HTR-8/SVneo (cell line): ENCODE measurements at places on chromosomes 3 and 15.

- DNase-seq: peak; percentile 24
Measured at GRCh38 chr3:198028718-198029117, 68.7 kb downstream of the LMLN start.

DNA sequence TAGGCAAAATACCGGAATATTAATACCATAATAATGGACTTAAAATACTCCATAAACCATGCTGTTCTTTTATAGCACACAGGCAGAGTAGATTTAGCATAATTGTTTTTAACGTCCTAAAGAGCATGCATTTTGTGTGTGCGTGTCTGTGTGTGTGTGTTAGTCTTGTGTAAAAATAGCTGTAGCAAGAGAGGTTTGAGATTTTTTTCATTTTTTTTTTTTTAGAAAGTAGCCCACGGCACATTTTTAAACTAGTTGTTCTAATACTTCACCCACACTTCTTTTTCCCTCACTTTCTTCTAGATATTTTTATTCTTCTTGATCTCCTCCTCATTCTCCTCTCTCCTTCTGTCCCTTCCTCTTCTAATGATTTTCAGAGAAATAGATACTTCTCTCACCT lies 7.5 kb upstream of the ST3GAL6 start:
- DNase-seq: no peak

GRCh38 chr3:38526792-38527191 lies 30.7 kb downstream of the EXOG start:
- no peak for DNase-seq

GRCh38 chr15:100234158-100235029 lies 107.4 kb downstream of the ADAMTS17 start:
- DNase-seq: no peak

GRCh38 chr3:169669816-169670215 lies 6.3 kb upstream of the MECOM start:
- no peak for DNase-seq

DNA sequence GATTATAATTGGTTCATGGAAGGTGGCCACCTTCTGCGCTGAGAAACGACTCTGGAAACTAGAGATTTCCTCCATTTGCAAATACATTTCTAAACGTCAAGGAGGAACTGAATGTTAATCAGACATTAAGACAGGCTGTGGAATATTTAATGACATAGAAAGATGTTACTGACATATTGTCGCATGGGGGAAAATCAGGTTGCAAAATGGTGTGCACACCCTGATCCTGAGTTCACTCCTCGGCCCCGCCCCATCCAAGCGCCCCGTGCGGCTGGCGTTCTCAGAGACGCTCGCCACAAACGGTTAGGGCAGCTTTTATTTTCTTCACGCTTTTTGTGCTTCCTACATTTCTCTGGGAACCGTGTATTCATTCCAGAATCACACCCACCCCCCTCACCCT lies 10.7 kb downstream of the H1-8 start:
- DNase-seq: no peak

GRCh38 chr3:129278966-129279906 lies 566 bp downstream of the HMCES start:
- DNase-seq: peak; percentile 73

DNA sequence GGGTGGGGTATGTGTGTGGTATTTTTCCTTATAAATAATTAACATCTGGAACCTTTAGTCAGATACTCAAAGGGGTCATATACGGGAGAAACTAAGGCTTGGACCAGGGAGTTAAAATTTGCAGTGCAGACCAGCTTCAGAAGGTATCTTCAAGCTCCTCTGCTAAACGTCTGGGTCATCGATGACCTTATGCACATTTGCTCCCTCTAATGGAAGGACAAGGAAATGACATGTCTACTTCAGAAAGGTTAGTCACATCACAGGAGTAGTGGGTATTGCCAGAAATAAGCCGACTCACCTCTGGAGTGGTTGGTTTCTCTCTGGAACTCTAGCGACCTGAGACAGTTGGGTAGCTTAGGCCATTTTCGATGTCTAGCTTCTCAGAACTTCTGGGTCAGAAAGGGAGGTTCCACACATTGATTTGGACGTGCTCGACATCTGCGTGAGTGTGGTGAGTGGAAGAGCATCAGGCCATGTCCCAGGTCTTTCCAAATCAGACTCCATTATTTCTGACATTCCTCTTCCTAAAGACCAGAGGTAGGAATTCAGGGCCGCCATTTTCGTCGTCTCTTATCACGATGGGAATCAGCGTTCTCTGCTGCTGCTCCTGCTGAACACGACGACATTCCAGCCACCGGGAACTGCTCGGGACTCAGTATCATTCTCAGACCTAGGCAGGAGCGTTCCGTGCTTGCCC lies 31.8 kb upstream of the RASA2 start:
- DNase-seq: peak; percentile 88

- no peak for DNase-seq
Measured at GRCh38 chr15:49064281-49064653, 18.0 kb upstream of the SECISBP2L start.

DNA sequence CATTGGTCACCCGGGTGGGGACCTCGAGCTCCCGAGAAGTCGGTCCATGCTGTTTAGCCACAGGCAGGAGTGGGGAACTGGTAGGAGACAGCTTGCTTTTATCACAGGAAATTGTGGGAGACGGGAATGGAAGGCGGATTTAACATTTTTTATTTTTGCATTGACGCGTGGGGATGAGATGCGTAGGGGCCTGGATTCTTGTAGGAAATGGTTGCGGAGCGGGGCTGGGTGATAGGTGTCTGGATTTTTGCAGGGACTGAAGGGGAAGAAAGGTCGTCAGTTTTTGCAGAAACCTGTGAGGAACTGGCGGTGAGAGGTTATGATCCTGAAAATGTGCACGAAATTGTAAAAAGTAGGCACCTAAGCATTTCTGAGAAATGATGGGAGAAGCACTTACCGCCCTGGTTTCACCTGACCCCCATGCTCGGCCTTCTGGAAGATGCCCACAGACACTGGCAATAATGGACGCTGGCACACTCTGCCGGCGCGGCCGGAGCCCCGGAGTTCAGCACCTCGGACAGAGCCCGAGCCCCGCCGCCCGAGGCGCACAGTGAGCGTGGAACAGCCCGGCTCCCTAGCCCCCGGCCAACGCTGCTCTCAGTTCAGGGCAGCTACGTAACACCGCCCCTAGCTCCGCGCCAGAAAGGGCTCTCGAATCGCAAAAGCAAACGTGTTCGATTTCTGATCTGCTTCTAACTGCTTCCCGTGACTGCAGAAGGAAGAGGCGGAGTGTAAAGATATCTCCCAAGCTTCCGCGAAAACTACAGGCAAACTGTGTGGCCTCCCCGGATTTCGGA lies 928 bp downstream of the ANKRD34C start:
- peak; percentile 31 for DNase-seq

- no peak for DNase-seq
Measured at GRCh38 chr3:11910971-11911531, 64.4 kb upstream of the TAMM41 start.

- DNase-seq: no peak
Measured at GRCh38 chr3:111746772-111747171, 112.3 kb upstream of the PHLDB2 start.

DNA sequence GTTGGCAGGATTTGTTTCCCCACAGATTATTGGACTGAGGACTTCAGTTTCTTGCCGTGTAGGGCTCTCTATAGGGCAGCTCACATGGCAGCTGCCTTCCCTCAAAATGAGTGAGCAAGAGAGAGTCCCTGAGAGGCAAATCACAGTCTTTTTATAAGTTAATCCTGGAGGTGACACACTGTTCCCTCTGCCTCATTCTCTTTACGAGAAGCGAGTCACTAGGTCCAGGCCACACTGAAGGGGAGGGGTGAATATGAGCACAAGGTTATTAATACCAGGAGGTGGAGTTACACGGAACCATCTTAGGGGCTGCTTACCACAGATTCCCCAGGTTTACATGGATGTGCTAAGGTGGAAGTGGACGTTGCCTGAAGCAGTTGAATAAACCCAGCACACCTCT lies 77.0 kb downstream of the LPP start:
- peak; percentile 31 for DNase-seq

GRCh38 chr3:9903238-9903624 lies 583 bp downstream of the IL17RE start:
- DNase-seq: no peak

GRCh38 chr15:52667597-52667996 lies 11.6 kb downstream of the ATOSA start:
- DNase-seq: no peak

GRCh38 chr15:38557921-38558320 lies 6.7 kb downstream of the RASGRP1 start:
- no peak for DNase-seq

- DNase-seq: no peak
Measured at GRCh38 chr3:169280646-169281045, 382.9 kb downstream of the MECOM start.

- DNase-seq: no peak
Measured at GRCh38 chr3:187958432-187959003, 195.4 kb upstream of the LPP start.

GRCh38 chr3:55704521-55704920 lies 217.4 kb upstream of the WNT5A start:
- DNase-seq: no peak

GRCh38 chr15:48682942-48683651 lies 37.6 kb upstream of the FBN1 start:
- DNase-seq: no peak

- DNase-seq: no peak
Measured at GRCh38 chr15:80568298-80568697, 126.8 kb upstream of the ABHD17C start.

GRCh38 chr15:67405208-67406191 lies 115.4 kb upstream of the C15orf61 start:
- DNase-seq: peak; percentile 53

DNA sequence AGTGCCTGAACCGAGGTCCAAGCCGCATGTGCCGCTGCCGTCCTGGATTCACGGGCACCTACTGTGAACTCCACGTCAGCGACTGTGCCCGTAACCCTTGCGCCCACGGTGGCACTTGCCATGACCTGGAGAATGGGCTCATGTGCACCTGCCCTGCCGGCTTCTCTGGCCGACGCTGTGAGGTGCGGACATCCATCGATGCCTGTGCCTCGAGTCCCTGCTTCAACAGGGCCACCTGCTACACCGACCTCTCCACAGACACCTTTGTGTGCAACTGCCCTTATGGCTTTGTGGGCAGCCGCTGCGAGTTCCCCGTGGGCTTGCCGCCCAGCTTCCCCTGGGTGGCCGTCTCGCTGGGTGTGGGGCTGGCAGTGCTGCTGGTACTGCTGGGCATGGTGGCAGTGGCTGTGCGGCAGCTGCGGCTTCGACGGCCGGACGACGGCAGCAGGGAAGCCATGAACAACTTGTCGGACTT lies 7.1 kb downstream of the DLL4 start:
- no peak for DNase-seq

- DNase-seq: no peak
Measured at GRCh38 chr3:137938876-137939275, 71.1 kb upstream of the CLDN18 start.

GRCh38 chr3:52062505-52062904 lies 6.1 kb upstream of the DUSP7 start:
- no peak for DNase-seq

DNA sequence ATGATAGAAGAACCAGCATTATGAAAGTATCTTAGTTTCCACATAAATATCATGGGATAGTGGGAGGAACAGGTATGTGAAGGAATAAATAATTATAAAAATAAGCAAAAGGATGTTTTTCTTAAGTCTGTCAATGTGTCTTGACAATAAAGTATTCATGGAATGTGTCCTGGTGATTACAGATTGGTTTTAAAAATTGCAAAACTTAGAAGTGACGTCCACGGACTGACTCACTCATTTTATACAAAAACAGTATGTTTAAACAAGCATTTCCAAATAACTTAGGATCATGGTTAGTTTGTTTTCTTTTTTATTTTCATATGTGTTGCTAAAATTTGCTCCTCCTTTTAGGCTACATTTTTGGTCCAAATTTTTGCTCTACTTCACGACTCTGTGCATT lies 687.0 kb upstream of the NECTIN3 start:
- DNase-seq: no peak

DNA sequence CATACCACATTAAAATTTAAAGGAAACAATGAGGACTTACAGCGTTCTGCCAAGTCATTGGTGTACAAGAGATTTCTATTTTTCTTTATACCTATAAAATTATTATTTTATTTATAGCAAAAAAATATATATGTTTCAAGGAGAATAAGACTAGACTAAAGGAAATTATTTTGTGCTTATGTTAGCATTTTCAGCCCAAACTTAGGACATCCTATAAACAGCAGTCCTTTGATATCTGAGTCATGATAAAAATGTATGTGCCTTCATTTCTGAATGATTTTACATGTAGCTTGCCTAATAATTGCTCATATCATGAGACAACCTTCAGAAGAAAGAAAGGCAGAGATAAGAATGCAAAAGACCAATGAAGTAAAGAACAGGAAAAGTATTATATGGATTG lies 16.7 kb upstream of the CPA3 start:
- no peak for DNase-seq

DNA sequence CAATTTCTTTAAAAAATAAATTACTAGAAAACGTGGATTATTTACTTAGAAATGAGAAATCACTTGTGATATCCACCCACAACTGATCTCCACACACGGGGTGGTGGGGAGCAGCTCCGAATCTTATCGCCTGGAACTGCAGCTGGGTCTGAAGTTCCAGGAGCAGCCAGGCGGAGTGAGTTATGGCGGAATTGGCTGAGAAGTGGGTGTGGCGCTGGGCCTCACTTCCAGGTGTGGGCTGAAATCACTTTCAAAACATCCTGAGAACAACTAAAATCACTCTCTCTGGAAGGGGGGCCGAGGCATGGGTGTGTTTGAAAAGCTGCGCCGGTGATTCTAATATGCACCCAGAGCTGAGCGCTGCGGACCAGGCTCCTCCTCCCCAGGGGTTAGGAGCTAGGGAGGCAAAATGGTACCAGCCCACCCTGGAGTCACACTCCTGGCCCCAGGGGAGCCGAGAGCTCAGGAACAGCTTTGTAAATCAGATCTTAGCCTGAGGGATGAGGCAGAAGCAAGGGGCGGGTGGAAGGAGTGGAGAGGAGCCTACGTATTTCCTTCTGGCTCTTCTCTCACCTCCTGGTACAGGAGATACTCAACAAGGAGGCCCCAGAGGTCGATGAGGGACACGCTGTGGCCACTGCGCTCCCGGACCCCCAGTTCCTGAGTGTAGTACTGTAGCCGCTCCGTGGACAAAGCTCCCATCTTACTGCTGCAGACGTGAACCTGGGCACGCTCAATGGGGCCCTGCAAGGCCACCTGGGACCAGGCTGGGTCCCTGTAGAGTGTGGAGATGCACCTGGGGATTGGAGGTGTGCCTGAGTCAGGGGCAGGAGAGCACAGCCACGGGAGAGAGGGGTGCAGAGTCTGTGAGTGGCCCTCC lies 9.6 kb downstream of the PLA2G4F start:
- no peak for DNase-seq

GRCh38 chr15:29734917-29735572 lies 87.2 kb downstream of the TJP1 start:
- DNase-seq: no peak

DNA sequence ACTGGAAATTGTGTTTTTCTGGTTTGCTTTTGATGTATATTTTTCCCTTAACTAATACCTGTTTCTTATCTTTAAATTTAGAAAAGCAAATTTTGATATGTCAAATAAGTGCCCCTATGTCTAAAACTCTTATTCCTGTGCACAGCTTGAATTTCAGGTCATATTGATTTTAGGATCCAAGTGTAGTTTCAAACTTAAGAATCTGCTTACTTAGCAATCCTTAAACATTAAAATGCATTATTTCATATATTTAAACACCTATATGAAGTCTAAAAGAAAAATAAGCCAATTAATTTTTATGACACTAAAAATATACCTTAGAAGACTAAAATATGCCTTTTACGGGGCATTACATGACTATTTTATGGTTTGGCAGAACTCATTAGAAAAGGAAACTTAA lies 59.2 kb downstream of the NECTIN3 start:
- DNase-seq: no peak
